ENCODE measurements at places on chromosomes 7 and 10.
A peak's percentile ranks its signal among the peaks of the same experiment; 100 is the strongest.

- DNase-seq = no peak
Measured at GRCh38 chr7:139869886-139870285, 40.8 kb downstream of the TBXAS1 start.

- no peak for DNase-seq
Measured at GRCh38 chr10:122151121-122151694, 119.9 kb upstream of the BTBD16 start.

DNA sequence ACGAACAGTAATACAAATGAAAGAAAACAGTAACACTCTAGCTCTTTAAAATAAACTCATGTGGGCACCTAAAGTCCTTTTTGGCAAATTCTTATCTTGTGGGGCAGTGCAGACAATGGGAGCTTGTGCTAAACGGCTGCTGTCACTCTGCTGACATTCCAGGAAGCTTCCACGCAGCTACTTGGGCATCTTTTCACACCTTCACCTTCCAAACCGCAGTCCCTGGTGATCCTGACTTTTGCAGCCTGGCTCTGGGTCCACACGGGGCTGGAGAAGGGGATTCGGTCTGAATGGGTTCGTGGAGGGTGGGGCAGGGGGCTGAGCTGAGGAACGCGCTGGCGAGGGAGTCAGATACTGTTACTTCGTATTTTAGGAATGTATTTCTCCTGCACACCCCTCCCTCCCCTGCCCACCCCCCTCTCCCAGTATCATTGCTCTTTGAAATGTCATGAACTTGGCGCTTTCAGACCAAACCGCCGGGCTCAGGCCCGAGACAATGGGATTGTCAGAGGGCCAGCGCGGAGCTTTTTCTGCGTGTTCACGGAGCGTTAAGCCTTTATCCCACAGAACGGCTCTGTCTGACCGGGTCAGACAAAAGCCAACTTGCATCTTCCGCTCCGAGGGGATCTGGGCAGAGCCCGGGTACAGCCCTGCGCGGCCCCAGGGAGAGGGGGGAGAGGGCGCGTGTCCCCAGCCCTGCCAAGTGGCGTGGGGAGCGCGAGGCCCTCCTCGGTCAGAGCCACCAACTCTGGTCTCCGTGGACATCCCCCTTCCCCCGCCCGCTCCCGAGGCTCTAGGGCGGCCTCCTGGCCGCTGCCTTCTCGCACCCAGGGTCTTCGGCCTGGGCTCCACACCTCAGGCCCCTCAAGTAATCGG lies 76.7 kb upstream of the EN2 start:
- DNase-seq = no peak

DNA sequence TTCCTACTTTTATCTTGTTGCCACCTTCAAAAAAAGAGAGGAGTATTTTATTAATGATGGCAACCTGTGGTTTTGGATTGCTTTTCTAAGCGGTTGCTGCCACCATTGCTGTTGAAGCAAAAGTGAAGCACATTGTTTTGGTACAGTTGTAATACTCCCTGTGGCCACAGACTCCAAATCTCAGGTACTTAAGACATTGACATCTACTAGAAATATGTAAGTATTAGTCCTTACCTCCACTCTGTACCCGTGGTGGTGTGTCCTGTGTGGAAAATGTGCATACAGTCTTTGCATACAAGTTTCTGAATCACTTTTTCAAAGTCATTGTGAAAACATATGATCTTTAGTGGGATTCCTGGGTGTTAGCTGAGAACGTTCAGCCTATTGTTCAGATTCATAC lies 85.7 kb downstream of the ANLN start:
- no peak for DNase-seq

DNA sequence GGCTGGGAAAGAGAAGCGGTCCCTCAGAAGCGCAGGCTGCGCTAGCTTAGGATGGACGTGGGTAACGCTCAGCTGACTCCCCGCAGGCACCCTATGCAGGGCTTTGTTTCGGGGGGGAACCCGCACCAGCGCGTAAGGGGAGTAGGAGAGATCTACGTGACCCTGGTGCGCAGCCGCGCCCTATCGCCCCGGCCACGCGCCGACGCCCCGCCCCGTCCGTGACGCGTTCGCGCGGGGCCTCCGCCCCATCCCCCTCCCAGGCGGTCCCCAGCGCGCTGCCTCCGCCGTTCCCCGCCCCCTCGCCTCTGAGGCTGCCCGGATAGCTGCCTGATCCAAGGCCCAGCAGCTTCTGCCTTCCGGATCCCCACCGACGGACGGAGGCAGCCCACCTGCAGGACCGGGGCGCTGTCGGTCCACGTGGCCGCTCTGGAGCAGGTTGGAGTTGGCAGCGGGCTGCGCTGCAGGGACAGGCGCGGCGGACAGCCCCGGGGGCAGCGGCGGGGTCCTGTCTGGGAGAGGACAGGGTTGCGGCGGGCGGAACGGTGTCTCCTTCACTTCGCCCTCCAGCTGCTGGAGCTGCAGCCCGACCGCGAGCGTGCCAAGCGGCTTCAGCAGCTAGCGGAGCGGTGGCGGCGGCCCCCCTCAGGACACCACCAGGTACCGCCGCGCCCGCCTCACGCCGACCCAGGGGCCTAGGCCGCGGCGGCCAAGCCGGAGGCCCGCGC lies at the start of gene VDAC2:
Gene VDAC2, plus strand, starts transcription at position 515 of the 725 bp plus-strand sequence. CDS start 363 bp downstream, outside the sequence.
- DNase-seq = peak; percentile 94

- no peak for DNase-seq
Measured at GRCh38 chr10:113171662-113172061, 221.6 kb downstream of the TCF7L2 start.

DNA sequence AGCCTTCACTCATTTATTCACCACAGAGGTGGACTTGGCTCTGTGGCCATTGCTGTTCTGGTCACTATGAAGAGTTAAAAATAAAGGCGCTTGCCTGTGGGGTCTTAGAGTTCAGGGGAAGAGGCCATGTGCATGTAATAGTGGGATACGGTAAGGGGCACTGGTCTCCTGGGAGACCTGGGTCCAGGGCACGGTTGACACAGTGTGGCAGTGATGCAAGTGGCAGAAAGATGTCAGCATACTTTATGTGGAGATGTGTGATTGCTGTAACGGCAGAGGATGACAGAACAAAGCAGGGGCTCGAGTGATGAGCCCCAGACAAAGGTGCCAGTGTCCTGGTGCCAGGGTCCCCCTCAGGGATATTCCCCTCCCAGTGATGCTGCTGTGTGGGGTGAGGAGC lies 8.6 kb downstream of the ZSCAN25 start:
- DNase-seq = no peak

DNA sequence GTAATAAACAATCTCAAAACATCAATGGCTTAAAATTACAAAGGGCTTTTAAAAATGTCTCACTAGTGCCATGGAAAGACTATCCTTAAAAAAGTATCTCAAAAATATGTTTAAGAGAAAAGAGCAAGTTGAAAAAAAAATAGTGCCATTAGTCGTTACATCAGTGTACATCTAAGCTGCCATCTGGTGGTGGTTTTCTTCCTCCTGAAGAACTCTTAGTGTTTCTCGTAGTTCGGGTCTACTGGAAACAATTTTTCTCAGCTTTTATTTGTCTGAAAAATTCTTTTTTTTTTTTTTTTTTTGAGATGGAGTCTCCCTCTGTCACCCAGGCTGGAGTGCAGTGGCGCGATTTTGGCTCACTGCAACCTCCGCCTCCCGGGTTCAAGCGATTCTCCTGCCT lies 5.9 kb upstream of the GARIN1A start:
- DNase-seq = peak; percentile 12

DNA sequence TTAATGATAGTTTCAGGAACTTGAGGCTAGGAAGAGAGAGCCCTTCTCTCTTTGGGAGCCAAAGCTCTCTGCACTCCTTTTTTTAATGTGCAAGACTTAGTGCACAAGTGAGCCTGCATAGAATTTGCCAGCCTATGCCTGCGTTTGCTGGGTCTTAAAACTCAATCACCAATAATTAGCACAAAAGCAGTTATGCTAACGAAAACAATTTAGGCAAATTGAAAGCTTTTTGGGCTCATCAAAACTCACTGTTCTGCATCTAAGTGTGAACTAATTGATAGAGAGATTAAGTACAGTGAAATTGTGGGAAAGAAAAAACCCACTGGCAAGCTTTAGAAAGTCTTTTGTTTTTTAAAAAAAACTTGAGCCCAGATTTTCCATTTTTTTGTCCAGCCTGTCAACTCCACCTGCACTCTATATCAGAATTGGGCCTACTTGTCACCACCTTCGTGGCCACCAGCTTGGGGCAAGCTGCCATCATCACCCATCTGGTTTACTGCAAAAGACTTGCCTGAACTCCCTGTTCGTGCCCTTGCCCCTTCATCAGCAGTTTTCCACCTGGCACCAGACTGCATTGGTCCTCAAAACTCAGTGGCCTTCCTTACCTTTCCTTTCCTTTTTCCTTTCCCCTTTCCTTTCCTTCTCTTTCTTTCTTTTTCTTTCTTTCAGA lies 37.8 kb downstream of the CRHR2 start:
- no peak for DNase-seq

- DNase-seq = no peak
Measured at GRCh38 chr10:89644691-89644966, 413 bp downstream of the PANK1 start.

- no peak for DNase-seq
Measured at GRCh38 chr7:122314284-122314683, 9.7 kb upstream of the FEZF1 start.

GRCh38 chr7:20218279-20218678 lies 1.1 kb upstream of the MACC1 start:
- DNase-seq = no peak

DNA sequence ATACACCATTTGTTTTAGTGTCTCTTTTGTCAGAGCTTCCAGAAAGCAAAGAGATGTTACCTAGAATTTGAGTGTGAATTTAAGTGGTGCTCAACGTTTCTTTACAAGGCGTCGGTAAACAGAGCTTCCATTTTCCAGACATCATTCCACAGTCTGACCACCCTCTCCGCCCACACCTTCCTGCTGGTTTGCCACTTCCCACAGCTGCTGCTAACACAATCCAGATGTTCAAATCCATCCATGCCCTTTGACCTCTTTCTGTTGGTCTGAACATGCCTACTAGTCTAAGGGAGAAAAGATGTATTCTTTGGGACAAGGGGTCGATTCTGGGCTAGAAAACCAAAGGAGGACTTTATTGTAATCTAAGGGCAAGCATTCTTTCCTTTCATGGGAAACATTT lies 86.1 kb downstream of the FAM107B start:
- no peak for DNase-seq

DNA sequence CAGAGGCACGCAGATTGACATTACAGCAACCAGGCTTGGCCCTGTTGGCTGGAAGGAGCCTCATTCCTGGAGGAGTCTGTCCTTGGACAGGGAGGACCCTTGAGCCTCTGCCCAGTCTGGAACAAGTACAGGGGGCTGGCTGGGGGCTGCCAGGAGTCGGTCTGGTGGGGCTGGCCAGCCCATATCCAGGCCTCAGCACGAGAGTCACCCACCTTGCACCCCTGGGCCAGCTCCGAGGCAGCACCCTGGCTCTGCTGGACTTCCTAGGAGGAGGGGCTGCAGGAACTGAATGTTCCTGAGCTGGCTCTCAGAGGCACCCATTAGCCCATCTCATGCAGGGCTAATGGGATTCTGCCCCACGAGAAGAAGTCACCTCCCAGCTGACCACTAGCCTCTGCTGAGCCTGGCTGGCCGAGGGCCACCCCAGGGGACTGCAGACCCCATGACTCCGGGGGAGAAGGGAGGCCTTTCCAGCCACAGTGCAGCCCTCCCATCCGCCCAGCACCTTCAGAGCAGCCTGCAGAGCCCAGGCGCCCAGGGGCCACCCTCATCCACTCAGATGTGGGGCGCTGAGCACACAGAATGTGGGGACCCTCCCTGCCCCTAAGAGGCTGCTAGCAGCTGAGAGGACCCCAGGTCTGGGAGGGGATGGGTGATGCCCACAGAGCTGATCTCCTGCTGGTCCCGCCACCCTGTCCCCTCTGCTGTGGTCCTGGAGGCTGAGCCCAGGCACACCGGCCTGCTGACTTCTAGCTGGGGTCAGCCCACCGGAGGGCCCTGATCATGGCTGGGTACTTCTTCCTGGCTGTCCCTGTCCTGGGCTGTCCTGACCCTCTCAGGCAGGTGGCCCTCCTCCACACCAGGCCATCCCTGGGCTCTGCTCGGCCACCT lies 14.8 kb upstream of the INPP5A start:
- DNase-seq = no peak

DNA sequence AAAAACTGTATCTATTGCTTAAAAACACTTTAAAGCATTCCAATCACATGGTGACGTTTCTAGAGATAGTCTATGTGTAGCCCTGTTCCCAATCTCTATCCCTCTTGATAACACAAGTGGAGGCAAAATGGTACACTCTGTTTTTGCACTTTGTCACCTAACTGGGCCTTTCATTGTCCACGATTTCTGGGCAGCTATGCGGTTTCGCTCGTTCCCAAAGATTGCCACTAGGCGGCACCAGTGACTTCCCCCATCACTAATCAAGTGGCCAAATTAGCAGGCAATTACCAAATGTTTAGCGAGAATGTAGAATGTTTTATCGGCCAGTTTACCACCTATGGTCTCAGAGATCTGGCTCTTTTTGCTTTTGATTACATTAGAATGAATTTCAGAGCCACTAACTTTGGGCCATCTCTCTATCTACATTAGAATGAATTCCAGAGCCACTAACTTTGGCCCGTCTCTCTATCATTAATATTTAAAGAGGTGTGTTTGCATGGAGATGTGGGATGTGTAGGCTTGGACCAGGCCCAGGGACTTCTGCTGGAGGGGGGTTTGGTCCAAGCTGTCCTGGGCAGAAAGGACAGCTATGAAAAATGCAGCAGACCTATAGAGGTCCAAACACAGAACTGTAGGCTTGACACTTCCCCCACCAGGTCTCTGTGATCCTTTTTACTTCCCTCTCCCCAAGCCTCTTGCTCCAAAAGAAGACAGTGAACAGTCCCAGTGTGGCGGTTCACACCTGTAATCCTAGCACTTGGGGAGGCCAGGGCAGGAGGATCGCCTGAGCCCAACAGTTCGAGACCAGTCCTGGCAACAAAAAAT lies 90.1 kb downstream of the EPC1 start:
- DNase-seq = peak; percentile 27

- DNase-seq = peak; percentile 70
Measured at GRCh38 chr7:5636914-5637313, 144.5 kb downstream of the RNF216 start.

DNA sequence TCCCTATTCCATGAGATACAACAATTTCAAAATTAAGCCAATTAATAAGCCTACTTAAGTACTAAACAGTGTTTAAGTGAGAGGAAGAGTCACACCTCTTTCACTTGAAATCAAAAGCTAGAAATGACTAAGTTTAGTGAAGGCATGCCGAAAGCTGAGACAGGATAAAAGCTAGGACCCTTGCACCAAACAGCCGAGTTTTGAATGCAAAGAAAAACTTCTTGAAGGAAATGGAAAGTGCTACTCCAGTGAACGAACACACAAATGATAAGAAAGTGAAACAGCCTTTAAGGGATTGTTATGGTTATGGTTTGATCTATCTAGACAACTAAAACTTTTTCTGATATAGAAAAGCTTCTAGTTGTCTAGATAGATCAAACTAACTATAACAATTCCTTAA lies 135.4 kb upstream of the KMT2E start:
- no peak for DNase-seq

- DNase-seq = no peak
Measured at GRCh38 chr10:99982728-99983127, 27.0 kb downstream of the DNMBP start.

GRCh38 chr7:42494736-42495135 lies 257.7 kb upstream of the GLI3 start:
- no peak for DNase-seq

GRCh38 chr10:53843736-53844362 lies 957.2 kb downstream of the PCDH15 start:
- DNase-seq = peak; percentile 48

Data from skin of body (tissue), 3 donors.